ENCODE measurements at places on chromosomes 13 and 19.
A peak's percentile ranks its signal among the peaks of the same experiment; 100 is the strongest.

DNA sequence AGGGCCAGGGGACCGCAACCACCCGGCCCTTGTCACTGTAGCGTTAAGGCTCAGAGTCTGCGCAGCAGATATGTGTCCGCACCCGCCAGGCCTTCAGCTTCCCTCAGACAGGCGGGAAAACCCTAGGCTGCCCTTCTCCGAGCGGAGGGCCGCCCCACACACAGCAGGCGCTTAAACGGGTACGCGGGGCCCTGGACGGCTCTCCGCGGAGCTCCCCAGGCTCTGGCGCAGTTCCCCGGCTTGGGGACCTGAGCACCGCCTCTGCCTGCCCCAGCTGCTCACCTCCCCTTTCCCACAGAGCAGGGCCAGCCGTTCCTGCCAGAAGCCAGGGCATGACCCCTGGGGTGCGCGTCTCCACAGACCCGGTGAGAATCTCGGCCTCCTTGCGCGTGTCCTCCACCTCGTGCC, 593 bp downstream of the ZNF135 start:
- peak overlapping the region; percentile 14 for H3K27ac ChIP-seq
- no peak for DNase-seq
- peaks cover 32% of the 10 kb centered on the region for H3K36me3 ChIP-seq
- H3K4me3 ChIP-seq: peak overlapping the region; percentile 73
- H3K4me1 ChIP-seq: peaks cover 4% of the 10 kb centered on the region
- peaks cover 16% of the 10 kb centered on the region for H3K27me3 ChIP-seq

GRCh38 chr13:48214519-48215121, 18.4 kb upstream of the ITM2B start:
- peaks cover 6% of the 10 kb centered on the region for H3K36me3 ChIP-seq
- H3K27ac ChIP-seq: peak overlapping the region; percentile 46
- no peak overlapping the region for H3K4me3 ChIP-seq
- H3K4me1 ChIP-seq: peaks cover 28% of the 10 kb centered on the region
- peak; percentile 43 for DNase-seq
- no peaks in the 10 kb centered on the region for H3K27me3 ChIP-seq

DNA sequence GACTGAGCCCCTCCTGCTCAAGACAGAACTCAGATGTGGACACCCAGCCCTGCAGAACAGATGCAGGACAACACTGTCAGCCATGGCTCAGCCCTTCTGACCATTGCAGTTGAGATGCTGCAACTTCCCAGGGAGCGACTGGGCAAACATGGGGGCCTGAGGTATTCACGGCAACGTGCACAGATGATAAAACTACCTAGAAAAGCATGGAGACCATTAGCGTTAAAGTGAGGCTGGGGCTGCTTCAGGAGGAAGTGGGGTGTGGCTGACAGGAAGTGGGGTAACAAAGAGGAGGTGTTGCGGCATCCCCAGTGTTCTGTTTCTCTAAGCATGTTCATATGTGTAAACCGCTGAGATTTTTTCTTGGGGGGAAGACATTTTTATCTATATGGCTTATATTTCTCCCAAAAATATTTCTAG, 1.3 kb upstream of the SIGLEC9 start:
- no peaks in the 10 kb centered on the region for H3K27me3 ChIP-seq
- DNase-seq: peak; percentile 43
- H3K4me1 ChIP-seq: peaks cover 65% of the 10 kb centered on the region
- peak overlapping the region; percentile 37 for H3K4me3 ChIP-seq
- H3K27ac ChIP-seq: peak overlapping the region; percentile 78

DNA sequence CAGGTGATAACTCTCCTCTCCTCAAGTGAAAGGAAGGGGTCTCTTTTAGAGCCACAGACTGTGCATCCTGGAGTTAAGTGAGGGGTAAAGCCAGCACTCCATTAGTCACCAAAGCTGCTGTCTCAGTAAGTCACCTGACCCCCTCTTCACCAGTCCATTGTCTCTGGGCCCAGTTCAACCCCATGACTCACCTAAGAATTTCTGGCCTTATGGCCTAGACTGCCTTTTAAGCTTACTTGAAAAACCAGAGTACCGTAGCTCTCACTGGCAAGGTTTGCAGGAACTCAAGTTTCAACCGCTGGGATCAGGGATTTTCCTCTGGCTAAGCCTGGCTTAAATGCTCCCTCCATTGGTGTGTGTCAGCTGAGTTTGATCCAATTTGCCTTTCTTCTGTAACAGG, 23.4 kb upstream of the EID2 start:
- no peak overlapping the region for H3K4me3 ChIP-seq
- DNase-seq: no peak
- peaks cover 8% of the 10 kb centered on the region for H3K4me1 ChIP-seq

DNA sequence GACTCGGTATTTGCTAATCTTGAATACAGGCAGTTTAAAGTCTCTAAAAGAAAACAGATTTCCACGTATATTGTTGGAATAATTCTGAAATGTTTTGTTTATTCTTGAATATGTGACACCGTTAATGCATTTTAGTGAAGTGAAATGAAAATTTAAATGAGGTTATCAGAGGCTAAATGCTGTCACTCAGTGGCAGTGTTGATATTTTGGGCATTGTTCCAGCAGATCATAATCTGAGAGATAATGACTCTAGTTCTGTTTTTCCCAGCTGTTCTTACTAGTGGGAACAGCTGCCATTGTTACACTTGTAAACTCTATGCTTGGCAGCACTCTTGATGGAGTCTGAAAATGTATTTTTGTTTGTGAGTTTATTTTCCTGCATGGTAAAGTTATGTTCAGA, 365.6 kb upstream of the SLC10A2 start:
- DNase-seq: no peak
- H3K27ac ChIP-seq: no peak overlapping the region
- H3K27me3 ChIP-seq: no peaks in the 10 kb centered on the region
- no peak overlapping the region for H3K4me3 ChIP-seq
- no peaks in the 10 kb centered on the region for H3K36me3 ChIP-seq
- H3K4me1 ChIP-seq: no peaks in the 10 kb centered on the region

GRCh38 chr13:36973621-36974295, 25.4 kb downstream of the ALG5 start:
- H3K4me1 ChIP-seq: peaks cover 8% of the 10 kb centered on the region
- H3K4me3 ChIP-seq: no peak overlapping the region
- H3K36me3 ChIP-seq: peaks cover 42% of the 10 kb centered on the region
- no peak overlapping the region for H3K27ac ChIP-seq
- DNase-seq: no peak

- DNase-seq: peak; percentile 36
These were observed 32.2 kb downstream of the SLAIN1 start for GRCh38 chr13:77729502-77730221.

- H3K27ac ChIP-seq: peak overlapping the region; percentile 74
- DNase-seq: peak; percentile 61
- peaks cover 15% of the 10 kb centered on the region for H3K36me3 ChIP-seq
- peak overlapping the region; percentile 48 for H3K4me3 ChIP-seq
- peaks cover 36% of the 10 kb centered on the region for H3K27me3 ChIP-seq
These were observed 1.5 kb upstream of the TRAPPC5 start for GRCh38 chr19:7678971-7679751.

DNA sequence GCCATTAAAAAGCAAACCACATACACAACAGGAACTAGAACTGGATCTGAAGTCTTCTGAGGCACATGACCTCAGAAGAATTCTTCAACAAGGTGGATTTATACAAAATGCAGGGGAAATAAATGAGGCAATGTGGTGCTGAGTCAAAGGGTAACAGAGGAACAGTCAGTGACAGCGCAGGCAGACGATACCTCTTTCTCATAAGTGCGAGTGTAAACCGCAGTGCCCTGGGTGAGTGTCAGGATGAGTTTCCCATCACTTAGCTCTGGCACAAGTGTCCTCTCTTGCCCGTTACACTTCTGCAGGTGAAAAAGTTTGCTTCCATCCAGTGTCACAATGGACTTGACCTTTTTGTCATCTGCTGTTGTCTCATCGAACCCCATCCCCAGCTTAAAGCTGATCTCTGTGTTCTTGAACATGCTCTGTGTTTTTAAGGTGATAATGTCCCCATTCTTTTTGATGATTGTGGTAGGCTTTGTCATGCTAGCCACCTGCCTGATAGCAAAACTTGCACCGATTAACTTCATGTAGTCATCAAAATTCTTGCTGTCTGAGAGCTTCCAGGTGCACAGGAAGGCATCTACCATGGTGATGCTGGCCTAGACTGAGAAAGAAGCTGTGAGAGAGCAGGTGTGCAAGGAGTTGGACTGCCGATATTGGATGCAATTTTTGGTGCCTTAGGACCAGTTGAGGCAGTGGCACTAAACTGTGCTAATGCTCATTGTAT, 97.3 kb downstream of the AKAP11 start:
- H3K27me3 ChIP-seq: no peaks in the 10 kb centered on the region
- no peaks in the 10 kb centered on the region for H3K36me3 ChIP-seq
- peak overlapping the region; percentile 73 for H3K27ac ChIP-seq
- H3K4me3 ChIP-seq: no peak overlapping the region
- H3K4me1 ChIP-seq: peaks cover 61% of the 10 kb centered on the region

- peaks cover 18% of the 10 kb centered on the region for H3K36me3 ChIP-seq
- peaks cover 77% of the 10 kb centered on the region for H3K4me1 ChIP-seq
- H3K4me3 ChIP-seq: no peak overlapping the region
- H3K27ac ChIP-seq: no peak overlapping the region
These were observed 194.1 kb downstream of the KLF12 start for GRCh38 chr13:73940098-73940497.

- H3K27ac ChIP-seq: peak overlapping the region; percentile 60
- no peaks in the 10 kb centered on the region for H3K36me3 ChIP-seq
- no peak for DNase-seq
- H3K4me1 ChIP-seq: peaks cover 29% of the 10 kb centered on the region
- H3K27me3 ChIP-seq: no peaks in the 10 kb centered on the region
- no peak overlapping the region for H3K4me3 ChIP-seq
These were observed 94.6 kb upstream of the RFC3 start for GRCh38 chr13:33723365-33723764.

- no peak overlapping the region for H3K27ac ChIP-seq
- no peak overlapping the region for H3K4me3 ChIP-seq
- no peak for DNase-seq
- H3K27me3 ChIP-seq: peaks cover 1% of the 10 kb centered on the region
- no peaks in the 10 kb centered on the region for H3K36me3 ChIP-seq
- H3K4me1 ChIP-seq: no peaks in the 10 kb centered on the region
These were observed 80.7 kb upstream of the OLFM4 start for GRCh38 chr13:52947921-52948373.

GRCh38 chr13:66089711-66090110, 1140.4 kb downstream of the PCDH9 start:
- no peak overlapping the region for H3K27ac ChIP-seq
- H3K4me3 ChIP-seq: no peak overlapping the region
- no peaks in the 10 kb centered on the region for H3K4me1 ChIP-seq
- H3K27me3 ChIP-seq: no peaks in the 10 kb centered on the region

- H3K4me3 ChIP-seq: no peak overlapping the region
- DNase-seq: no peak
These were observed 3.2 kb downstream of the ARHGAP35 start for GRCh38 chr19:46863818-46864629.
